Fibroblast of lung (primary cell): ENCODE measurements at places on chromosomes 7 and 10.

GRCh38 chr7:157006205-157006747 lies 4.2 kb downstream of the MNX1 start:
- no peak for DNase-seq

- no peak for DNase-seq
Measured at GRCh38 chr7:85452674-85453073, 265.8 kb upstream of the SEMA3D start.

GRCh38 chr10:44253769-44254462 lies 131.0 kb downstream of the CXCL12 start:
- peak; percentile 93 for DNase-seq

DNA sequence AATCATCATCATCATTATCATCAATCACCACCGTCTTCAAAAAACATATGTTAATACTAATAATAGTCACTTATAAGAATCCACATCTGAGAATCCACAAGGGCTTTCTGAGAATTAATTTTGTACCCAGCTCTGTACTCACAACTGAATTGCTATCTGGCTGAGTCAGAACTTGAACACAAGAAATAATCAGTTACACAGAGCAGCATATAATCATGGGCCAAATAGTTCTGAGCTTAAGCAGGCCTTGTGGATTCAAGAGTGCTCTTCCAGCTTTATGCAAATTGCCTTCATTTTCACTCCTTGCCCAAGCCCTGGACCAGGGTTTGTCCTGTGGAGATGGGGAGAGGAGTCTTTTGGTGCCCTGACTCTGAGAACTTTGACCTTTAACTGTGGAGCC lies 304.5 kb downstream of the ZNF248 start:
- DNase-seq = no peak

GRCh38 chr7:133191787-133192186 lies 61.1 kb upstream of the EXOC4 start:
- no peak for DNase-seq

DNA sequence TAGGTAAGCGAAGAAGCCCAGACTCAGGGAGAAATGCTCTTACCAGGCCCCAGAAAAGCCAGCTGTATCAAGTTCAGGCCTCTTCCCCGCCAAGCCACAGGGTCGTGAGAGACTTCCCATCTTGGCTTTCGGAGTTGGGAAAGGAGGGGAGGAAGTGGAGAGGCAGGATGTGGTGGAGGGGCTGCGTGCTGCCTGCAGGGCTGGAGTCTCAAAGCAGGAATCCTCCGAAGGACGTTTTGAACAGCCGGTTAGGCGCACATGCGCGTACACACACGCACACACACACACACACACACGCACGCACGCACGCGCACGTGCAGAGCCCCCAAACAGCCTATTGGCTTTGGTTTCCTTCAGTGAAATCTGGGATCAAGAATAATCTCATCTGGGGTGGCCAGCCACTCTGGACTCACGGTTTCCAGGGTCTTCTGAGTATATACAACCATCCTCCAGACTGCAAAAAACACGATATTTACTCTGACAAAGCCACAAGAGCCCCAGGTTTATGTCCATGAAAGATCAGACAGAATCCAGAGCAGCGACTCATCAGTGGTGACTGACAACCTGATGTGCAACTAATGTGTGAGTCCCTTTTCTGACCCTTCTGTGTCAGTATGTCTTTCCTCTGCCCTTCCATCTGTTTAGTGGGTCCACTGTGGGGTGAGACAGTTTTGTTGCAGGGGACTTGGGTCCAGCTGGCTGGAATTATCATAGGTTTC lies 115.0 kb upstream of the ZNF438 start:
- DNase-seq = peak; percentile 88

GRCh38 chr7:42254217-42254616 lies 17.2 kb upstream of the GLI3 start:
- DNase-seq = no peak

DNA sequence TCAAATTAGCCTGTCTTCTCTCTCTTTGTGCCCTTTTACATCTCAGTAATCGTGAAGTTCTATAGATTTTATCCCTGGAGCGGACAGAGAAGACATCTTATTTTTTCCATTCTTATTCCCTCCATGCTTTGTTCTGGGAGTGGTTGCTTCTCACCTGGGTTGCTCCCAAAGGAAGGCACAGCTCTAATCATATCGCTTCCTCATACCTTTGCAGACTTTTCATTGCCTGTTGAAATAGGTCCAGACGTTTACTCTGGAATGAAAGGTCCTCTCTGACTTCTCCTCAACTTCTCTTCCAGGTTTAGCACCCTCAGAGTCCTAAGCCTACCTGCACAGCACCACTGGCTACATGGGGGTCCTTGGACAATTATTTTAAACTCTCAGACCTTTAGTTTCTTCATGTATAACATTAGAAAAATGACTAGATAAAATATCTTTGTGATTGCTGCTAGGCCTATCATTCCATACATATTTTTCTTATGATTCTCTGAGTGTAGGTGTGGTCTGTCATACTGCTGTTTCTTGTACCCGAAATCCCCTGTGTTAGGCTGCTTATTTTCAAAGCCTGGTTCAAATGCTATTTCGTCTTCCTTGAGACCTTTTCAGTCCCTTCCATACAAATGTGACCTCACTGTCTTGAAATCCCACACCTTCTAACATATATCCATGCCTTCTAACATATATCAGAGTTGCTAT lies 418.1 kb downstream of the GFRA1 start:
- DNase-seq = peak; percentile 31

- peak; percentile 75 for DNase-seq
Measured at GRCh38 chr7:130421684-130422083, 19.1 kb downstream of the CEP41 start.

- DNase-seq = peak; percentile 69
Measured at GRCh38 chr10:5629303-5630111, 36.9 kb downstream of the ASB13 start.

DNA sequence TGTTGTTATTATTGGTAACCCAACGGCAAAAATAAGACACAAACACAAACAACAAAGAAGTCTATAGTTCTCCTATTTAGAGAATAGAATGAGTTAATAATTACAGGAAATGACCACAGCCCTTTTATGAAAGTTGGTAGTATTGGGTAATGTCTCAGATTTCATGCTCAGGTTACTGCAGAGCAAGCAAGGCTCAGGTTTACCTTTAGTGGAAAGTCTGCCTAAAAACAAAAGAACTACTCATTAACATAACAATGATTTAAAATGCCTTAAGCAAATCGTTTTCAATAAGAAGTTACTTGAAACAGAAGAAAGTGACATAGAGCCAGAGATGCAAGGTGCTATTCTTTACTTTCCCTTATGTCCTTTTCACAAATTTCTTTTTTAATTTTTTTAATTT lies 441.2 kb downstream of the PLXDC2 start:
- no peak for DNase-seq

- DNase-seq = no peak
Measured at GRCh38 chr10:43971981-43972380, 323.3 kb upstream of the ZNF32 start.

DNA sequence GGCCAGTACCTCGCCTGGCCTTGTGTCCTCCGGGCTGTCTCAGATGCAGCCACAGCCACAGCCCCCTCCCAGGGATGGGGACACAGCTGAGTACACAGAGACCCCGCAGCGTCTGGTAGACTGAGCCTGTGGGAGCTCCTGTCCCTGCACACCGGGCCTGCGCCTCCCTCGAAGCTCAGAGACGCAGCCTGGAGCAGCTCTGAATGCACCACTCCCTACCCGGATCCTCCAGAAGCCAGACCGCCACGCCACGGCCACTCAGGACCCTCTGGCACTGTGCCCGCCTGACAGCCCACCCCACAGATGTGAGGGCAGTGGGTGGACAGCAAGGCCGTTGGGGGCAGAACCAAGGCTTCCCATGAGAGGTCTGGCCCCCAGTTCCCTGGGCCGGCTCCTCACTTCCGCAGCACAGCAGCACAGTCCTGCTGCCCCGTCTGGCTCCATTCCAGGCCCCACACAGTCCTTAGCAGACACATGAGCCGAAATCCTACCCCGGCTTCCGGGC lies 40.8 kb downstream of the PAPOLB start:
- DNase-seq = no peak

DNA sequence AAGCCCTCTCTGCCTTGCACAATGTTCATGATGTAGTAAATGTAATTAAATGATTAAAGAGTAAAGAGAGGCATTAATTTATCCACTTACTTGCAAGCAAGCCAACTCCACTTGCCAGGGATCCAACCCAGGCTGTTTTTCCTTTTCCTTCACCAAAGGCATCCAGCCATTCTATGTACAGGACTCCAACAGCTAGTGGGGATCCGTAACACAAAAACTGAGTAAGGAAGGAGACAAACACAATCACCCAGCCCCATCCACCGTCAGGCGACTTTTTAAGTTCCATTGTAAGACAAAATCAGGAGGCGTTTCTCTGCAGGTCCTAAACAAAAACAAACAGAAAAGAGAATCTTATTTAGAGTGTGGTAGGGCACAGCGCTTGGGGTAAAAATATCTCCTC lies 25.6 kb downstream of the SLC16A9 start:
- no peak for DNase-seq

GRCh38 chr7:17347401-17347800 lies 48.9 kb downstream of the AHR start:
- peak; percentile 77 for DNase-seq

GRCh38 chr7:48173313-48173712 lies 2.1 kb downstream of the ABCA13 start:
- DNase-seq = no peak

- DNase-seq = no peak
Measured at GRCh38 chr7:14787551-14787950, 115.0 kb downstream of the DGKB start.

DNA sequence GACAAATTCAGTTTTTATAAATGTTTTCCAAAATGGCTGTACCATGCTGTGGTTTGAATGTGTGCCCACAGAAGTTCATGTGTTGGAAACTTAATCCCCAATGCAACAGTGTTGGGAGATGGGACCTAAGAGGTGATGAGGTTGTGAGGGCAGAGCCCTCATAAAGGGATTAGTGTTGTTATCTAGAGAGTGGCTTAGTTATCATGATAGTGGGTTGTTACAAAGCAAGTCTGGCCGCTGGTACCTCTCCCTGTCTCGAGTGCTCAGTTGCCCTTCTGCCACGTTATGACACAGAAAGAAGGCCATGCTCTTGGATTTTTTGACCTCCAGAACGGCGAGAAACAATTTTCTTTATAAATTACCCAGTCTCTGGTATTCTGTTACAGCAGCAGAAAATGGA lies 119.0 kb downstream of the BTAF1 start:
- DNase-seq = no peak

DNA sequence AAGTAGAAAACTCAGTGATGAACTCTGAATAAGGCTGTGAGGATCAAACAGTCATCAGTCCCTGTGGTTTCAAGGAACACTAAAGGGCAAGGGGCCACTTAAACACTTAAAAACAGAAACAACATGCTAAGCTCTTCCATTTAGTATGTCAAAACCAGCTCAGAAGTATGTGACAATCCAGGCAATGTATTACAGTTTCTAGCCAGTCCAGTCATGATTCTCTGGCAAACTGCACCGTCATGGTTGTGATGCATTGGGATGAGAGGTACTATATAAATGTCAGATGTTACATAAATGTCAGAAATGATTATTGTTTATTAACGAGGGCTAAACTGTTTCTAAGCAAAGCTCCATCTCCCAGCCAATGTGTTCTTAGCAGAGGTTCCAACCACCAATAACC lies 4.7 kb upstream of the CREB5 start:
- DNase-seq = peak; percentile 49

- peak; percentile 20 for DNase-seq
Measured at GRCh38 chr10:69405221-69405620, 11.5 kb downstream of the TACR2 start.

GRCh38 chr7:142231716-142232115 lies 26.1 kb downstream of the PRSS58 start:
- DNase-seq = peak; percentile 1

- DNase-seq = peak; percentile 43
Measured at GRCh38 chr7:46738796-46739195, 817.7 kb upstream of the IGFBP3 start.

- DNase-seq = no peak
Measured at GRCh38 chr10:54133203-54133602, 667.8 kb downstream of the PCDH15 start.

- DNase-seq = peak; percentile 79
Measured at GRCh38 chr7:4774658-4775249, 669 bp upstream of the AP5Z1 start.

DNA sequence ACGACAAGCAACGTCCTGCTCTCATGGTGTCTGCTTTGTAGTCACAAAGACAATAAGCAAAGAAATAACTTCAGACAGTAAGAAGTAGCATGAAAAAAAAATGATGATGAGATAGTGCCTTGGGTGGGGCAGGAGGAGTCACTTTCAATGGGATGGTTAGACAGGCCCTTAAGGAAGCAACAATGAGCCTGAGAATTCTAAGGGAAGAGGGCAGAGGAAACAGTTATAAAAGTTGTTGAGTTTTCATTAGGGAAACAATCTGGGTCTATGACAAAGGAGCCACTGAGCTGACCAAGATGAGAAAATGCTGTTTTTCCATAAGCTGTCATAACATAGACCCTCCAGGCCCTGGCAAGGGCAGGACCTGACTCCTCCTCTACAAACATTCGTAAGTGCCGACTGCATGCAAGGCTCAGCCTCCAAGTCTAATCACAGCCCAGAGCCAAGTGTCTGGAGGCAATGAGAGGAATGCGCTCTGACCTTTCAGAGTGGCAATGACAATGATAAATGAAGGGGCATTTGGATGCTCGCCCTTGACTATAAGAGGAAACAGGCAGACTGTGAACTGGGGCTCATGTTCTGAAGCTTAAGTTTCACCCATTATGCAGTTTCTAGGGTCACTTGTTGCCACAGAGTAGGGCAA lies 43.7 kb downstream of the PPP1R3C start:
- peak; percentile 92 for DNase-seq

- DNase-seq = no peak
Measured at GRCh38 chr7:45609180-45609579, 35.0 kb downstream of the ADCY1 start.

GRCh38 chr10:133242611-133243356 lies 5.1 kb downstream of the VENTX start:
- DNase-seq = no peak

GRCh38 chr10:70613941-70614340 lies 11.4 kb upstream of the PRF1 start:
- no peak for DNase-seq

GRCh38 chr7:142716596-142716995 lies 32.7 kb upstream of the PRSS1 start:
- DNase-seq = no peak

GRCh38 chr7:94401428-94401814 lies 6.7 kb downstream of the COL1A2 start:
- no peak for DNase-seq

- DNase-seq = no peak
Measured at GRCh38 chr7:31056775-31057346, 4.8 kb downstream of the ADCYAP1R1 start.

DNA sequence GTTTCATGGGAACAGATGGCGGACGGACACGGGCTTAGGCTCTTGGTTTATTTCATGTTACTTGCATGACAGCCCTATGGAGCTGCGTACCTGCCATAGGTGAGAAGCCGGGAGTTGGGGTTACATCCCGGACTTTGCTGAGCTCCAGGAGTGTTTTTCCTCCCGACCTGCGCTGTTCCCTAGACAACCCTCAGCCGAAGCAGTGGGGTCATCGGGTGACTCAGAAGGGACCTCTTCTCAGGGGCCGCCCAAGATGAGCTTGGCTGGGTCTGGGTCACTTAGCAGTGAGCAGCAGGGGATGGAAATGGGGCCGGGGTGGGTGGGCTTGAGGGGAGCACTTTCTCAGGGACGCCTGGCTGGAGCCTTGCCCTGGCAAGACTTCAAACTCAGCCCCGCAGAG lies 11.9 kb downstream of the CUX1 start:
- DNase-seq = no peak
